ENCODE measurements at places on chromosomes 16 and 17.

- DNase-seq = no peak
Measured at GRCh38 chr17:2068031-2068518, 13.2 kb downstream of the HIC1 start.

DNA sequence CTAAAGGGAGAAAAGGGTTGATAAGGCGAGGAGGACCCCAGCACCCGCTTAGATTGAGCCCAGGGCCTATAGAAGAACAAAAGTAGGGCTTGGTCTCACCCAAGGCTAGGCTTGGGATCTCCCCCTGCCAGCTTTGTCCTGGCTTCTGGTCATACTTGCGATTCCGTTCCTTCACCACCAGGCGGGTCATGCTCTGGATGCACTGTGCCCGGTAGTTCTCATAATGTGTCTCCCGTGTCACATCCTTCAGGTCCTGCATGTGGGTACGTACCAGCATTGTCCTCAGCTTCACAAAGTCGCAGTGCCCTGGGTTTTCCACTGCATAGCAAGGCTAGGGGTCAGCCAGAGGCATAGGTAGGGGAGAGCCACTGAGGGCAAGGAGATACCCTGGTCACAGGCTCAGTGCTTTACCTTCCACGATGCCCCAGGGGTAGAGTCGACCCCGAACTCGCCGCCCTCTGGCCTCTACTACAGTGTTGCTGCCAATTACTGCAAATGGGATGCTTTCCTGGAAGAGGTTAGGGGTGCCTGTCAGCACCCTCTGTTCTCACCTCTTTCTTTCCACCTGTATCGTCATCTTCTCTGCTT is 6.5 kb upstream of the MTMR4 start:
- peak; percentile 49 for DNase-seq

DNA sequence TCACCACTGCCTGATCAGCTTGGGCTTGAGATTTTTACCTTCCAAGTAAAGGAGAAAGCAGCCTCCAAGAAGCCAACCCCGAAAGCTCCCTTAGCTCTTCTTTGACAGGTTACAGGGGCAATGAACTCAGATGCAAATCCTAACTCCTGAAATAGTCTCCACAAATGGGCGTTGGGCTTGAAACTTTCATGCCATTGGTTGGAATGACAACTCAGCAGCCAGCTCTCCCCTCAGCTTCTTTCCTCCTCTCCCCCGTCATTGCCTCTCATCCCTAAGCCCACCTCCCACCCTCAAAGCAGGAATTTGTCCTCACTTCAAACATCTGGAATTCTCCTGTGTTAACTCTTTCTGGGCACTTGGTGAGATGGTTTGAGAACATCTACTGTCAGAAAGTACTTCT is at the start of gene TAT:
TSS of gene TAT (minus strand) at position 122 of the 400 bp plus-strand sequence. CDS start 677 bp downstream, outside the sequence.
- no peak for DNase-seq

GRCh38 chr17:78507526-78507925 is 69.7 kb downstream of the DNAH17 start:
- no peak for DNase-seq

- DNase-seq = peak; percentile 81
Measured at GRCh38 chr16:66954097-66954659, 6.9 kb upstream of the CES3 start.

GRCh38 chr16:66515596-66516508 is 34.1 kb downstream of the TK2 start:
- DNase-seq = peak; percentile 52

GRCh38 chr17:39820541-39820940 is 43.6 kb downstream of the IKZF3 start:
- no peak for DNase-seq

DNA sequence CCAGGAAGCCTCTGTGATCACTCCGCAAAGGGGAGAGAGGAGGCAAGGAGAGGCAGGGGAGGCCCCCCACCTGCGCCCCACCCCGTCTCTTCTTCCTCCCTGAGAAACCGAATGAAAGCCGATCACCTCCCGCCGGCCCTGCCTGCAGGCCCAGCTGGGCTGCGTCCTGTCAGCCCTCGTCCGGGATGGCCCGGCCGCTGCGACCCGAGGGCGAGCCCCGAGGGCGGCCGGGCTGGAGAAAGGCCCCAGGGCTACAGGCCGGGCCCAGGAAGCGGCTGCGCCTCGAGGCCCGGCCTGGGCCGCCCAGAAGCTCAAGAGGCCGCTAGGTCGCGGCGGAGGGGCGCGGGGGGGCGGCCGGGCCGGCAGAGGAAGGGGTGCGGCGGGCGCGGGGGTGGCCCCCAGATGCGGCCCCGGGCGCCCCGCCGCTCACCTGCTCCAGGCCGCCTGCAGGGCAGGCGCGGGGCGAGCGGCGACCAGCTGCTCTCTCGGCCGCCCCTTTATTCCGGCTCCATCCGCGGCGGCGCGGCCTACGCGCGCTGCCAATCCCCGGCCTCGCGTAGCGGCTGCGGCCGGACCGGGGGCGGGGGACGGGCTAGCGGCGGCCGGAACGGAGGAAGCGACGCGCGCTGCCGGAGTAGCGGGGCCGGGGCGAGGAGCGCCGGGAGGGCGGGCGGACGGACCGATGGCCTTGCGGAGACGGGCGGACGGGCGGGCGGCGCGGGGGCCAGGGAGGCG is at the start of gene ZNF319:
TSS of gene ZNF319 (minus strand) at position 702 of the 735 bp plus-strand sequence. CDS start 2,407 bp downstream, outside the sequence.
- DNase-seq = peak; percentile 41

DNA sequence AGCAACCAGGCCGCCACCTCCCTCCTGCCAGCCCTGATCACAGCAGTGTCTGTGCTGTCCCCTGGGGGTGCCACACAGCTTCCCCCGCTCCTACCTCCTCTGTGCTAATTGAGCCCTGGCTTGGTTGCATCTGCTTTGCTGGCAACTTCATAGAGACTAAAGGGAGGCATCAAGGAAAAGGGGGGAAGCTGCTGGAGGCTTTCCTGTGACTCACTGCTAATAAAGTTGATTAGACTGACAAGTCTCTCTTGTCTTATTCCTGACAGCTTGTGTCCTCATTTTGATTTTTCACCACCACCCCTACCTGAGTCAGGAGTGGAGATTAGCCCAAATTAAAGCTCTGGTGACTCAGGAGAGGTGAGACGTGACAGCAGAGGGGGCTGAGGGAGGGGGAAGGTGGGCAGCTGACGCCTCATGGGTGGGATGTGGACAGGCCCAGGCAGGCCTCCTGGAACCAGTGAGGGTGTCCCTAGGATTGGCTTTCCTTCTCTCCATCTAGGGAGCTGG is 310.0 kb downstream of the CBLN1 start:
- no peak for DNase-seq

GRCh38 chr16:13968835-13969234 is 48.9 kb downstream of the ERCC4 start:
- DNase-seq = no peak

DNA sequence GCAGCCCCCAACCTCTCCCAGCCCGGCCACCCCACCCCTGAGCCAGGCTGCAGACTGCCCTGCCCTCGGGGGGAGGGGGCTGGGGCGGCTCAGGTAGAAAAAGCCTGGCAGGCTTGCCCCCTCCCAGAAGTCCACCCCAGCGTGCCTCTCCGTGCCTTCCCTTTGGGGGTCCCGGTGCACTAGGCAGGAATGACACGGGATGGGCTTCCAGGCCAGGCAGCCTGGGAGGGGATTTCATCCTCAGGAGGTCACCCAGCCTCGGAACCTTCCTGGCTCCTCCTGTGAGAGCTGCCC is 185.0 kb downstream of the NTN1 start:
- no peak for DNase-seq

DNA sequence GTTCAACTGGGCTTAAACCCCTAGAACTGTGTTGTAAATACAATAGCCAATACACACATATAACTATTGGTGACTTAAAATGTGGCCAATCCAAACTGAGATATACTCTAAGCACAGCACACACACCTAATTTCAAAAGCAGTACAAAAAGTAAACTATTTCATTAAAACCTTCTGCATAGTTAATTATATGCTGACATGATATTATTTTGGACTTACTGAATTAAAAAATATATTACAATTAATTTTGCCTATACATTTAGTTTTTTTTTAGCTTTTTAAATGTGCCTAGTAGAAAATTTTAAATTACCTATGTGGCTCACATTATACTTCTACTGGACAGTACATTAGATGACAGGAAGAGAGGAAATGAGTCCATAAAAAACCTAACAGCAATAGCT is 21.5 kb downstream of the MED13 start:
- DNase-seq = no peak

- peak; percentile 69 for DNase-seq
Measured at GRCh38 chr16:48687421-48688038, 77.5 kb upstream of the N4BP1 start.

GRCh38 chr17:9557857-9558256 is 17.8 kb downstream of the STX8 start:
- no peak for DNase-seq

GRCh38 chr17:44144966-44145739 is 3.4 kb downstream of the HROB start:
- no peak for DNase-seq

DNA sequence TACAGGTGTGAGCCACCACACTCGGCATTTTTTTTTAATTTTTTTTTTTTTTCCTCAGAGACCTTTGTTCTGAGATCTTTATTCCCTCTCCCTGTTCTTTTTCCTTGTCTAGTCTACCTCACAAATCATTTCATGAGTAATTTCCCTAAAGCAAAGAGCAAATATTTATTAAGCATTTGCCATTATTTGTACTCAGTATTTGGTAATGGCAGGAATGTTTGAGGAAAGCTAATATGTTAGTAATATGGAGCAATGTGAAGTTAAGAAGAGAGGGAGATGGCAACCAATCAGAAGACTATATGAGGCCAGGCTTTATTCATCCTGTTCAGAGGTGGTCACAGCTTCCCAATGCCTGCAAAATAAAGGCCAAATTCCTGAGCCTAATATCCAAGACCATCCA is 13.3 kb downstream of the CENPV start:
- DNase-seq = no peak

DNA sequence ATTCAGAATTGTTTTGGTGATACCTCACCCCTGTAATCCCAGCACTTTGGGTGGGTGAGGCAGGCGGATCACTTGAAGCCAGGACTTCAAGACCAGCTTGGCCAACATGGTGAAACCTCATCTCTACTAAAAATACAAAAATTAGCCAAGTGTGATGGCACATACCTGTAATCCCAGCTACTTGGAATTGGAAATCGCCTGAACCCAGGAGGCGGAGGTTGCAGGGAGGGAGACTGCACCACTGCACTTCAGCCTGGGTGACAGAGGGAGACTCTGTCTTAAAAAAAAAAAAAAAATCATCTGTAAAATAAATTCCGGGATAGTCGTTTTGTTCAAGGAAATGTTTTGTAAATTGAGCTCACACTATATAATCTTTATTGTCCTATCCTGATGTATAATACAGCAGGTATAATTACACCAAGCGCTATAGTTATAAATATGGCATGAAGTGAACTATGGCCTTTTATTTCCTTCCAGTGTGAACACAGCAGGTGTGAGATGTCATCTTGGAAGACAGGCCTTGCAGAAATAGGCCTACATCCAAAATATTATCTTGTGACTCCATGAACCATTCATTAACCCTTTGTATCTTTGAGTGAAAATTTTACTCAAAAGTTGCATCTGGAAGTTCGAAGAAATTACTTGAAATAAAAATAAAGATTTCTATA is 25.4 kb downstream of the PLA2G10 start:
- DNase-seq = no peak
